ENCODE measurements at places on chromosomes 2 and 18.

- DNase-seq = no peak
Measured at GRCh38 chr18:59140302-59140885, 710 bp downstream of the SEC11C start.

GRCh38 chr2:135960656-135961551 is 24.5 kb downstream of the DARS1 start:
- no peak for DNase-seq

DNA sequence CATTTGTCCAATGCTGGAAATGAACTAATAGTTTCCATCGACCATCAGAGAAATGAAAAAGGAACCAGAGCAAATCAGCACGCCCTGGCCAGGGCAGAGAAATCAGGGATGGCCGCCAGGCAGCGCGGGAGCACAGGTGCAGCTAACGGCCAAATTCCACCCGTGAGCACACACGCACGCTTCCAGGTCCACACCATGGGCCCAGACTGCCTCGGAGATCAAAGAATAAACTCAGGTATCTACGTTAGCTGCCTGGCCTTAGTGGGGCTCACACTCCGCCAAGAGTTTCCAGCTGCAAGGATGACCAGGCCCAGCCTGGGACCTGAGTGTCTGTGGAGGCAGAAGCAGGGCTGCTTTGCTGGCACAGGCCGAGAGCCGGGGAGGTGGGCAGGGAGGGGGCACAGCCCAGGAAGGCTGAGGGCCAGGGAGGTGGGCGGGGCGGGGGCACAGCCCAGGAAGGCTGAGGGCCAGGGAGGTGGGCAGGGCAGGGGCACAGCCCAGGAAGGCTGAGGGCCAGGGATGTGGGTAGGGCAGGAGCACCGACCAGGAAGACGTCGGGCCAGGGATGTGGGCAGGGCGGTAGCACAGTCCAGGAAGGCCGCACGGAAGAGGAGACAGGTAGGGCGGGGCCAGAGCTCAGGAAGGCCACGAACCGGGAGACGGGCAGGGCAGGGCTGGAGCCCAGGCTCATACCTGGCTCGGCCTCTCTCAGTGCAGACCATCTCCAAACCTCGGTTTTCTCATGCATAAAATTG is 43.2 kb upstream of the SALL3 start:
- DNase-seq = no peak

GRCh38 chr2:136384531-136385303 is 266.8 kb upstream of the CXCR4 start:
- no peak for DNase-seq

DNA sequence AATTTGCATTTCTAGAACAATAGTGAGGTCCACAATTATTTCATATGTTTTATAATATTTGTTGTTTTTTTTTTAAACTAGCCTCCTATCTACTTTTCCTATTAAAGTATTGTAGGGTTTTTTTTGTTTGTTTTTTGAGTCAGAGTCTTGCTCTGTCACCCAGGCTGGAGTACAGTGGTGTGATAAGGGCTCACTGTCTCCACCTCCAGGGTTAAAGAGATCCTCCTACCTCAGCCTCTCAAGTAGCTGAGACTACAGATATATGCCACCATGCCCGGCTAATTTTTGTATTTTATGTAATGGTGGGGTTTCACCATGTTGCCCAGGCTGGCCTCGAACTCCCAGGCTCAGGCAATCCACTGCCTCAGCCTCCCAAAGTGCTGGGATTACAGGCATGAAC is 122.5 kb downstream of the SLC39A10 start:
- DNase-seq = no peak

DNA sequence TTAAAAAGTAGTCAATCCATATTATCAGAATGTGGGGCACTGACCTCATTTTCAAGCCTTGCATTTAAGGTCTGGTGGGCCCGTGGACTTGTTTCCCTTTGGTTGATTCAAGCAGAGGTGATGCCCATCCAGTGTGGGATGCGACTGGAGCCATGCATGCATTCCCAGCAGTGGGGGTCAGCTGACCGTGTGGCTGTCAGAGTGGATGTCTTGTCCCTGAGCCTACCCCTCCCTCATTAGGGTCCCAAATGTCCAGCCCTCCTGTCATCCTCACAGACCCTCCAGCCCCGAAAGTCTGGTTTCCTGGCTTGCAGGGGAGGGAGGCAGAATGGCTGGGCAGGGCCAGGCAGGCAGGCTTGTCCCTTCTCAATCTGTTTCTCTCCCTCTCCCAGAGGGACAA is 67.3 kb upstream of the SH3RF3 start:
- DNase-seq = no peak

DNA sequence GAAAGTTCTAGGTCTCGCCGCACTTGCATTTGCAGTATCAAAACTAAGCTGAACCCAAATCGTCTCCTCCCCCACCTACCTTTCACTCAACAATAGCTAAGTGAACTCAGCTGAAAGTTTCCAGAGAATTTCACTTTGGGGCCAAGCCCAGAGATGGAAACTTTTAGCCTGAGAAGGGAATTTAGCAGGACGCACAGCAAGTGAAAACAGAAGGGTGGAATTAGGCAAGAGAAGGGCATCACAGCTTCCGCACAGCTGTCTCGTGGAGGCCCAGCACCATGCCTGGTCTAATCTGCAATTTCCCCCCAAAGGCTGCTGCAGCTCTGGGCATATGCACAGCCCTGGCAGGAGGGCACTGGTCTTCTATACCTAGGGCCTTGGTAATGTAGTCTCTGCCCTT is 262.0 kb downstream of the TNS1 start:
- no peak for DNase-seq

- no peak for DNase-seq
Measured at GRCh38 chr2:10260130-10260529, 42.6 kb upstream of the HPCAL1 start.

DNA sequence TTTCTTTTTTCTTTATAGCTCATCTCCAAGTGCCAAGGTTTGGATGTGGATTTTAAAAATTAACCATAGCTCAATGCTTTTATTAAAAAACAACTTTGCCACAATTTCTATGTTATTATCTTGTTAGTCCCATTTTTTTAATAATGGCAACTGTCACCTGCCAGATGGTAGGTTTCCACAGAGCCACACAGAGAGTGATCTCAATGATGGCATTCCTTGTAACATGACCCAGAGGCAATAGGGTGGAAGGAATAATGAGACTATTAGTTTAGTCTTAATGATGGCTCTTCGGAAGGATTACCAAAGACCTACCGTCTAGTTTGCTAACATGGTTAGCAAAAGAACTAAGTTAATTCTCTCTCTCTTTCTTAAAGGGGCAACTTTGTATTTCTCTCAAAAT is 64.0 kb downstream of the REL start:
- DNase-seq = no peak

- DNase-seq = no peak
Measured at GRCh38 chr2:238287737-238288649, at the start of gene PER2. PER2 (minus strand) TSS chr2:238288610; CDS start chr2:238277936, 10,674 bp downstream.
